ENCODE measurements at places on chromosomes 2 and 18.
A peak's percentile ranks its signal among the peaks of the same experiment; 100 is the strongest.

DNA sequence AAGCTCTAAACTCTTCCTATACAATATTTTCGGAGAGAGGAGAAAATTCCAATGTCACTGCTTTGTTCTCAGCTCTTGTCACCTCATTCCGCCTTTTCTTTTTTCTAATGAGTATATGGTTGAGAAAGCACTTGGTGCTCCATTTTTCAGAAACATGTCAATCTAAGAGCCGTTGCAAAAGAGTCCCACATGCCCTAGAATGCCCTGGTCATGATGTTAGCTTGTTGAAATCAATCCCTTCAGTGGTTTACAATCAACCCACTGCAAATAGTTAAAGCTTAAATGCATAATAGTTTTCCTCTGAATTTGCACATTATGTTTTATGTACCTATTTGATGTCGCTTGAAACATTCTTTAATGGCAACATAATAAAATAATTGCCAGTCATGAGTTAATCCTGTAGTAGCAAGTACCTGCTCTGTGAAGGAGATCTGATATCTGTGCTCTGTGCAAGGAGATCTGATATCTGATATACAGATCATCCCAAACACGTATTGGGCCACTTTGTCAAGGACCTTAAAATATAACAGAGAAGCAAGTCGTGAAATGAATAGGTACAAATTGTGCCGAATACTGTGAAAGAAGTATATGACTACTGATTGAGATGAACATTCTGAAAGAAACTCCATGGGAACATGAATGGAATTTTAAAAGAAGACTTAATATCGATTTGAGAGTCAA is 1633.5 kb downstream of the SUCLG1 start:
- DNase-seq, result no peak

DNA sequence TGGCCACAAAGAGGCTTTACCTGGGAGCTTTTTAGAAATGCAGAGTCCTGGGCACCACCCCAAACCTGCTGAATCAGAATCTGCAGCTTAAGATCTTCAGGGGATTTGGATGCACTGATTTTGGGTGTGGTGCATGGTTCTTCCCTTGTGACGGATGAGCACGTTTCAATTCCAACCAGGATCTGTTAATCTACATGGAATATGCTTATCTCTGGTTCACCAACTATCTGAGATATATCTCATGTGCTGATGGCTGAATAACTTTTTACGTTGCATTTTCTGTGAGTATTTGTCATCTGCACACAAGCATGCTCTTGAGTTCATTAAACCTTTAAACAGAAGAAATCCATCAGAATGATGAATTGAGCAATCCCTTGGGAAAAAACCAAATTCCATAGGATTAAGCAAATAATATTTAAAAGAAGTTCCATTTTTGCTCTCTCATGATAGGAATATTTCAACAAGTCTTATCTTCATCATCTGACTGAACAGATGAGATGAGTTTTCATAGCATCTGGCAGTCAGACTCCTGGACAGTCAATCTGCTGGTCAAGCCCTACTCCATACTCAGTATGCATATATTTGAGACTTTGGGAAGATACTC is 120.6 kb downstream of the PLB1 start:
- DNase-seq, result no peak

DNA sequence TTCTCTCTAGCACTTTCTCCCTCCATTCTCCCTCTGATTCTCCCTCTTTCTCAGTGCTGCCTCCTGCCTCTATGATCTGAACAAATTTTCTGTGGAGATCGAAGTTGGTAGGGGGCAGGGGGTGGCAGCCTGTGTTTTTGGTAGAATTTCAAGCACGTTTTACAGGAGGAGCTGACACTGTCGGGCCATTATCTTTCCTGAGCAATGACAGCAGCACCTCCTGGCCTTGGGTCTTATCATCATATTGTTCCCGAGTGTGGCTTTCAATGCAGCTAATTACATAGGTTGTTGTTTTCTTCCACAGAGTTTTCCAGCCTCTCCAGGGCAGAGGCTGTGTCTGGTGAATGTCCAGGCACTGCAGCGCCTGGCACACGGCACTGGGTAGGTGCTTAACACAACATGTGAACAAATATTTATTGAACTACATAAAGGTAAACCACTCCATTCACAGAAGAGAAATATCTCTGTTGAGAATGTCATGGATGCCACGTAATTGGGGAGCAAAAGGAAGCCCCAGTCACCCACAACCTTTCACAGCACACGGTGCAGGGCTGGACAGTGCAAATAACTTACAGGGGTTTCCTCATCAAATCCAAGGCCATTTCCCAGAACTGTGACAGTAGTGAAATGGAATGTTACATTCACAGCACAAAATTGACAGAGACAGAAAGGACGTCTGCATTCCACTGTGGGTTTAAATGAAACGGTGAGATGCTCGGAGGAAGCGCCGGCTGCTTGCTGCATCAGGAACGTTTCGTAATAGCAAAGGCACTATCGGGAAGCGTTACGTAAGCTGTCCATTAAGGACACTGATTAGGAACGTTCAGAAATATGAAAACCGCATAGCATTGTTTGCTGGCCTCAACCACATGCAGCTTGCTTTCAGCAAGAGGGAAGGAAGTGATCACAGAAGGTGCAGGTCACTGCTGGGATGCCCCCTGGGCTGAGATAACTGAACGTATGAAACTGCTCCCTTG is 6.5 kb upstream of the KCNG2 start:
- no peak for DNase-seq

DNA sequence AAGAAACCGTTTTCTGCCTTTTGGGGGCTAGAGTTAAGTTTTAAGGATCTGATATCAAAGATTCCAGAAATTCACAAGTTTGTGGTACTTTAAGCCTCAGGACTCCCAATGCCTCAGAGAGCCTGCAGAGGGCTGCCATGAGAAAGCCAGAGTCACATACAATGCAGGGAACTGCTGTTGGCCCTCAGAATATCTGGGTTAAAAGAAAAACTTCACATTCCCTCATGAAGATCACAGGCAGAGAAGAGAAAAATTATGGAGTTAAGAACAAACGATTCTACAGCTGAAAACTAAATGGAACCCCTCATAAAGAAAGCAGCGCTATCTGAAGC is 39.5 kb downstream of the HDAC4 start:
- no peak for DNase-seq

DNA sequence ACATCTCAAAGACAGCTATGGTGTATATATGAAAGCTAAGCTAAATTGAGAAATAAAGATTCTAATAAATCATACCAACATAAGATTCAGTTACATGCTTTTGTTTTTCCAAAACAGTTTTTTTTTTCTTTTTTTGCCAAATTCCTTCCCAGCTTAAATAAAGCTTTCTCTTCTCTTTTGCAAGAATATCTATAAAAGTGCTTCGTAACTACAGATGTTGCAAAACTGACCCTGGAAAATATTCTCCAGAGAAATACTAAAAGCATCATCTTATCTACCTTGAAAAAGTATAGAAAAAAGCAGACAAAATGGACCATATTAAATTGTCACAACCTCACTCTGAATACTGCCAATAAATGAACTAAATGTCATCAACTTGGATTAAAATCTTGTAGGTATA is 38.7 kb downstream of the FANCL start:
- no peak for DNase-seq

DNA sequence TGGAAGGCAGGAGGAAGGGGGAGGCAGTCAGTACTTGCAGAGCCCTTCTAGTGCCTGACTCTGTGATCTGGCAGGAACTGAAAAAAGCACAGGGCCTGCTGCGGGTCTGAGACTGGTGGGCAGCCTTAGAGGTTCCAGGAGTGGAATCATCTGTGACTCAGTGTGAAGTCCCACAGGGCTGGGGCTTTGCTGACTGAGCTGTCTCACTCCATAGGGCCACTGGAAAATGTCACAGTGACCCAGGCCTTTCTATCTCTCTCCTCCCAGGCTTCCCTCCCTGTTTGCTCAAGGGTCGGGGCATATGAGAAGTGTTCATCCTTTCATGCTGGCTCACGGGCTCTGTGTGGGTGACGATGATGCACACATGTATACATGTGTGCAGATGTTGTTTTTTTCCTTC is 47.1 kb upstream of the ZFP36L2 start:
- peak; percentile 15 for DNase-seq

DNA sequence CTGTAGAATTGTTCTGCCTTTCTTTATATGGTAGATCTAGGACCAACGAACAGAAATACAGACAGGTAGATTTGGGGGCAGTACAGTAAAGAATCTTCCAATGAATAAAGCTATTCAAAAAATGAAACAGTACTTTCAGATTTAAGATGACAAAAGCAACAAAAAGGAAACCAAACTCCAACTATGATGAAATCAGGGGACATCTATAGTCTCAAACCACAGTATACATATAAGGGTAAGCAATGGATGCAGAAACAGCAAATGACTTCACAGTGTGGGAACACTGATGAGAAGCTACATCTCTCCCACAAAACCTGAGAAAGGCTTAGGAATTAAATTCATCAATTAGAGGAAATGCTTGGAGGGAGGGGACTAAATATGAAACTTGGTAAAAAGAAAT is 202.5 kb downstream of the CTNNA2 start:
- DNase-seq, result no peak

GRCh38 chr2:2108756-2109155 is 222.3 kb downstream of the MYT1L start:
- DNase-seq, result no peak

GRCh38 chr2:125745514-125745913 is 910.4 kb upstream of the GYPC start:
- peak; percentile 5 for DNase-seq

DNA sequence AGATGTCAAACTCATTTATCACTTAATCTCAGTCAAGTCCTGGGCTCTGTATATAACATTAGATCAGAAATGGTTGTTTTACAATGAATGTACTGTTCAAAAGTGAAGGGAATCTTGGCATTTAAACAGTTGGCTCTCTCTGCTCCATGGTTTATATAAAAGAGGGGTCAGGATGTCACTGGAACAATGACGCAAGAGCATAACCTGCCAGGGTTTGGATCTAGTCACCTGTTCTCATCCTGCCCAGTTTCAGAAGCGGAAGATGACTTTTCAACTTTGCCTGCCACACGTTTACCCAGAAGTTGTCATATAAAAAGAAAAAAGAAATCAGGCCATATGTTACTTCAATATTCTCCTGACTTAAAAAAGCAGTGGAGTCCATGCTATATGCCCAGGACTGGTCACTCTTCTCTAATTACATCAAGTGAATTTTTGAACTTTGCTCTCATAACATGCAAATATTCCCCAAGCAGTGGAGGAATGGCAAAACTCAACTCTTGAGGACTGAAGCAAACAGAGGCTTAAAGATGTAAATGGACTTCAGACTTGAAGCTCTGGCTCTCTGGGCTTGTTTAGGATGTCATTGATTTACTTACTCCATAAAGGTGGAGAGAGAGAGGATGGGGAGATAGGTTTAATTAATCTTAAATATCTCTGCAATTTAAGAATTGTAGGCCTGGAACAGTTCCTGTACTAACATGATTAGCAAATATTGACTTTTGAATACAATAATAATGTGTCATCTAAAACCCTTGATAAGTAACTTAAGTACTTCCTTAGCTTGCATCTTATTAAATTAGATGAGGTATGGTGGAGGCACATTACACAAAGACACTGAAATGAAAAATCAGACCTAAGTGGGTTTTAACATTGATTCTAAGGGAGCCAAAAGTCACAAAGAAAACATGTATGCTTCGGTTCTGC is 58.3 kb downstream of the ETAA1 start:
- DNase-seq, result no peak

DNA sequence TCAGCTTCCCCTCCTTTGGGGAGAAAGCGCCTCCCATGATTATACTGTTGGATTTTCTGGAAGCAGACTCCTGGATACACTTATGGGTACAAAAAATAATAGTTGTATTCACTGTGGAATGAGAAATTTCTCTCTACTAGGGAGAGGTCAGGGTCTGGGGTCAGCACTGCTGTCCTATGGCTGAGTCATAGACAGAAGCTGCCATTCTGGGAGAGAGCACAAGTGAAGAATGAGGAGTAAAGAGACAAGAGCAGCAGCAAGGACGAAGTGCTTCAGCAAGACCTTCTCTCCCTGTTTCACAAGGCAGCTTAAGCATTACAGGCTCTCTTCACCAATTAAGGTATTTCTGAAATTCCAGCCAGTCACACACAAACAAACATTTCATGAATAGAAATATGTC is 10.1 kb upstream of the UNC80 start:
- DNase-seq, result no peak

DNA sequence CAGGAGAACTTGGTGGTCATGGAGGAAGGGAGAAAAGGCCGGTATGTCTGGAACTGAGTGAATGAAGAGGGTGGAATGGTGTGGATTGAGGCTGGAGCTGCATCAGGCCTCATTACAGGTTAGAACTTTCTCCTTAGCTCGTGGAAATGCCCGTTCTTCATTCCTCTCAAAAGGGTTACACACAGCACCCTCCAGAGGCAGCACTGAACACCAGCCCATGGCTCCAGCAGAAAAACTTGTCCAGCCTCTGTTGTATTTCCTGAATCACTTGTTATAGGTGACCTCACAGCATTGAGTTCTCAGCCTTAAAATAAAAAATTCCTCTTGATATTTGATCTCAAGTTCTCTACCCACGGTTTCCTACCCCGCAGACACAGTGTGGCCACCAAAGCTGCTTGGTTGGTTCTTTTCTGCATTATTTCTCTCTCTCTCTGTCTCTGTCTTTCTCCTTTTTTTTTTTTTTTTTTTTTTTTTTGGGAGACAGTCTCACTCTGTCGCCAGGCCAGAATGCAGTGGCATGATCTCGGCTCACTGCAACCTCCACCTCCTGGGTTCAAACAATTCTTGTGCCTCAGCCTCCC is 89.6 kb downstream of the ITGB1BP1 start:
- peak; percentile 12 for DNase-seq

GRCh38 chr2:174764280-174765255 is at the start of gene CHRNA1:
Gene CHRNA1 (minus strand): TSS chr2:174764472. CDS start chr2:174764394, 78 bp downstream.
- no peak for DNase-seq

DNA sequence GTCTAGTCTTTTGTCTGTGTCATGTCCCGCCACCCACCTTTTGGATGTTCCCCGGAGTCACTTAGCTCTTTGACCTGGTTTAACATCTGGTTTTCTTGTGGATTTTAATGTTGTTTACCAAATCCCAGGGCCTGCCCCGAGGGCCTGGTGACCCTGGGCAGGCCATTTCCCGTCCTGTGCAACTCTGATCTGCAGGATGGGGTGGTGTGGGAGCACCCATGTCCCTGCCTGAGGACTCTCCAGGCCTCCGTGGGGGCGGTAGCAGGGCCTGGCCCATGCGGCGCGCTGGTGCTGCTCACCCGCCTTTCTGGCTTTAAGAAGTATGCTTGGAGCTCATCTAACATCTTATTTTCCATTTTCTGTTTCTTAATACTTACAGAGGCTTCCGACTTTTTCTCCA is 10.7 kb downstream of the RAMP1 start:
- no peak for DNase-seq

DNA sequence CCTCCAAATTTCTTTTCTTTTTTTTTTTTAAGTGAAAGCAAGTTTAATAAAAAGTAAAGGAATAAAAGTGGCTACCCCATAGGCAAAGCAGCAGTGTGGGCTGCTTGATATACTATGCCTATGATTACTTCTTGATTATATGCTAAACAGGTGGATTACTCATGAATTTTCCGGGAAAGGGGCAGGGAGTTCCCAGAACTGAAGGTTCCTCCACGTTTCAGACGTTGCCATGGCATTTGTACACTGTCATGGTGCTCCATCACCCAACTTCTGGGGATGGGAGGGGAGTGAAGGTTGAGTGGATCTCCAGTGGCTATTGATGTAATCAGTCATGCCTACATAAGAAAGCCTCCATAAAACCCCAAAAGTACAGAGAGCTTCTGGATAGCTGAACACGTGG is 176.2 kb downstream of the CYP26B1 start:
- DNase-seq, result no peak

- DNase-seq, result no peak
Measured at GRCh38 chr2:171878481-171878993, 15.5 kb downstream of the SLC25A12 start.

- DNase-seq, result no peak
Measured at GRCh38 chr2:43356774-43357173, 130.4 kb upstream of the ZFP36L2 start.

Data from stimulated activated CD4-positive, alpha-beta T cell treated with anti-CD3 and anti-CD28 coated beads, Interleukin-15, amount 100 ng/mL, for 24 hours (primary cell).